NCI-H2081 treated with DMSO at 0.1 percent for 48 hours (cell line): ENCODE measurements at places on chromosomes 6 and 20.

DNA sequence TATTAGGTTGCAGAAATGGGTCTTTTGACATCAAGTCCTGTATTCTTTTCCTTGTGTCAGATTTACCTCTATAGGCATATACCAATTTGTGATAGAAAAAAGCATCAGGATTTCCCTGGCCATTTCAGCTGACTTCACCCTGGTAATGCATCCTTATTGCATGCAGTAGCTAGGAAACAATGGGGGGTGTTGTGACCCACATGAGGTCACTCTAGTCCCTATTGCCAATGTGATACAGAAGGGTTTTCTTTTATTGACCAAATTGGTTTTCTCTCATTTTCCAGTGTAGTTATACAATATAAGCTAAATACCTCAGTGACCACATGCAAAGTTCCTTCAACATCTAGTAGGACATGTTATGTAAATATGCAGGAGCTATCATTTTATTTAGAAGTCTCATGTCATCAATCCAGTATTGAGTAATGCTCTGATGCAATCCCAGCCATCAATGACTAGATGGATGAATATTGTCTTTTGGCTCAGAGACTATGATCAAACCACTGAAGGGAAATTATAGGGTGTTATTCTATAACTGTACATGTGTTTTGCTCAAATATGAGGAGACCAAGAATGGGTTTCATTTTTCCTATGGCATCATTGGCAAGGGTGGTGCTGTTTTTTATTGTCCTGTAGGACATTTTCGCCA is 177.7 kb downstream of the KLHL32 start:
- no peak for DNase-seq

GRCh38 chr20:50523552-50524167 is 13.5 kb downstream of the PTPN1 start:
- no peak for DNase-seq

GRCh38 chr6:35635601-35636597 is 52.8 kb downstream of the FKBP5 start:
- no peak for DNase-seq

DNA sequence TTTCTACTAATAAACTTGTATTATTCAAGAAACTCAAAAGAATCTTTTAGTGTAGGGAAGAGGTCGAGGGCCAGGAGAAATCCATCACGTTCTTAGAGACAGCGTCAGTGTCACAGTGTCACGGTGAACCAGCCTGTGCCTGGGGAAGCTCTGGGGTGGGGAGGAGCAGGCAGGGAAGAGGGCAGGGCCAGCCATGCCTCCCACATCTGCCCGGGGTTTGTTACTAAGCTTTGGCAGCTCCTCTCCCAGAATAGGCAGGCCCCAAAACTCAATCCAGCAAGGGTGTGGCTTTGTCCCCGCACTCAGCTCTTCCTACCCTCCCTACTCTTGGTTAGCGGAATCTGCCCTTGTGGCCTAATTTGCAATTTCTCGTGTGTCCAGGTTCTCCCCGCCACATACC is 72.9 kb downstream of the TCP11 start:
- no peak for DNase-seq

DNA sequence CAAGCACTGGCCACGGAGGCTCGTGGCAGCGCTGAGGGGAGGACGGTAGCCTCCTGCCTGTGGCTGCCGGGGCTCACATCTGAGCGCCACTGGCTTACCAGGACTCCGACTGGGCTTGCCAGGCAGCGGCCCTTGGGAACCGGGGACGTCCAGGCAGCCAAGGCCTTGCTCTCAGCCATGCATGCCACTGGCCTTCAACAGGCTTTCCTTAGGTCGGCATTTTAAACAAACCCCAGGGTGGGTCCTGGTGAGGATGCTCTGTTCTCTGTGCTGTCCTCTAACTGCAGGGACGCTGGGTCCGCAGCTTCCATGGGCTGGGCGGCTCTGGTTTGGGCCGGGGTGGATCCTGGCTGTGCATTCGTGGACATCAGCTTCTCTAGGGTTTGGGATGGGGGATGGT is 59.1 kb upstream of the BHLHE23 start:
- DNase-seq = no peak

- DNase-seq = no peak
These were observed 431.8 kb upstream of the NOX3 start for GRCh38 chr6:155887421-155887820.

DNA sequence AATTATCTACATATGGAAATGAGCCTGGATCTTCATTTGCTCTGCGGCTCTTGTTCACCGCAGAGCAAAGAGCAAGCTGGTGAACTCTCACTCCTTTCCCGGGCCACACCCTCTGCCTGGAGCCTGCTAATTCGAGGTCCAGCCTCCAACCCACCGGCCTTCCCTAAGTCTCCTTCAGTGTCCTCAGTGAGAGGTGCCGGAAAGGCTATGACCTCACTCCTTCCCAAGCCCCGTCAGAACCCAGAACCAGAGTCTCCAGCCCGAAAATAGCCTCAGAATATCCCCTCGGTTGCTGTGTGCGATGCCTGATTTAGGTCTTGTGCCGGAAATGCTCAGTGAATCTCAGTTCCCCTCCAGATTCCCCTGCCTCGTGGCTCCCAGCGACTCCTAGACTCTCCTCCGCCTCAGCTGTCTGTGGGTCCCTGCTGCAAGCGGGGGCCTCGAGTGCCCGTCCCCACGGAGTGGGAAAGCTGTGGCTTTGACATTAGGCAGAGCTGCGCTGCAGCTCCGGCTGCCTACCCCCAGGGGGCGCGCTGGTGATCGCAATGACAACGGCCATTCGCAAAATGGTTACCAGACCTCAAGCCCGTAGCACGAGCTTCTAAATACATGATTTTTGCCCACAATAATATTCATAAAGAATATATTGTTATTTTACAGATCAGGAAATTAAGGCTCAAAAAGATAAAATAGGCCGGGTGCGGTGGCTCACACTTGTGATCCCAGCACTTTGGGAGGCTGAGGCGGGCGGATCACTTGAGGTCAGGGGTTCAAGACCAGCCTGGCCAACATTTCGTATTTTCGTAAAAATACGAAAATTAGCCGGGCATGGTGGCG is 4.1 kb upstream of the BNIP5 start:
- no peak for DNase-seq

GRCh38 chr6:71107911-71108420 is 151.1 kb upstream of the B3GAT2 start:
- no peak for DNase-seq
